ENCODE measurements at places on chromosomes 13 and 19. TPM values are rescaled to one million over a fixed set of nuclear protein-coding genes. Genes with fewer than 3 reads are reported as not detected.

Gene PLIN4
- 0.11 TPM for total RNA-seq

Gene ATXN8OS
- total RNA-seq, result not detected

Gene GPR32
- not detected for total RNA-seq

DNA sequence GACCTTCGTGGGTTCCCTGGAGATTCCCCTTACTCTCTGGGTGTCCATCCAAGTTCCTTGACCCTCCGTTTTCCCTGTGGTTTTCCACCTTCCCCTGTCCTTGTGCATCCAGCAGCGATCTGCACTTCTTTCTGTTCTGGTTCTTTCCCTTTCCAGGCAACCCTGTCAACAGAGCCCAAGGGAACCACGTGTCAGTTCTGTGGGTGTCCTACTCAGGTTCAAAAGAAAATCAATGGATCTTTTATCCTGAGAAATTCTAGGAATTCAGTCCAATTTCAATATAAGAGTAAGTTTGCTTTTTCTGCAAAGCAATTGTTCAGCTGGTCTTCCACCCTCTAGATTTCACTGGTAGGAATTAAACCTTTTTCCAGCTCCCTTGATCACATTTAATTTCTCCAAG is 1394.8 kb upstream of the SLC10A2 start:
- DNase-seq, result no peak

Gene SIGLEC8
- total RNA-seq, result not detected

Data from activated naive CD8-positive, alpha-beta T cell treated with anti-CD3 and anti-CD28 coated beads, Interleukin-2, amount 10 ng/mL, durations not matched to agents 7 days and 5 days (primary cell).